IMR-90 (cell line): ENCODE measurements at places on chromosomes 11 and 22.

GRCh38 chr11:47373876-47374719, 4.2 kb downstream of the SPI1 start:
- peak; percentile 62 for DNase-seq

GRCh38 chr11:117160826-117161225, 16.7 kb downstream of the PAFAH1B2 start:
- no peak for DNase-seq

- DNase-seq, result peak; percentile 20
These were observed 56.5 kb downstream of the NAT10 start for GRCh38 chr11:34161812-34162492.

DNA sequence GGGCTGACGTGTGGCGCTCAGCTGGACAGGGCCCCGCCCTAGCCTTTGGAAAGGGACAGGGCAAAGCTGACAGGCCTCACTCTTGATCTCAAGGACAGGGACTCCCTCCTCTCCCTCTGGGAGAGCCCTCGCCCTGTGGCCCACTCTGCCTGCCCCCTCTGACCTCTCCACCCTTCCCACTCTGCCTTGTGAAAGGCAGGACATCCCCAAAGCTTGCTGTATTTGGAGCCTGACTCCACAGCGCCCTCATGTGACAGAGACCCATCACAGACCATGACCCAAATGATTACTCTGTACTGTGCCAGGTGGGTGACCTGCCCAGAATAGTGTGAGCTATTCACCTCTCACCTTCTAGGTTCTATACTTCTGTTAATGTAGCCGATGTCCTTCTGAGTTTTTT, 18.8 kb downstream of the P2RY2 start:
- DNase-seq, result peak; percentile 18

DNA sequence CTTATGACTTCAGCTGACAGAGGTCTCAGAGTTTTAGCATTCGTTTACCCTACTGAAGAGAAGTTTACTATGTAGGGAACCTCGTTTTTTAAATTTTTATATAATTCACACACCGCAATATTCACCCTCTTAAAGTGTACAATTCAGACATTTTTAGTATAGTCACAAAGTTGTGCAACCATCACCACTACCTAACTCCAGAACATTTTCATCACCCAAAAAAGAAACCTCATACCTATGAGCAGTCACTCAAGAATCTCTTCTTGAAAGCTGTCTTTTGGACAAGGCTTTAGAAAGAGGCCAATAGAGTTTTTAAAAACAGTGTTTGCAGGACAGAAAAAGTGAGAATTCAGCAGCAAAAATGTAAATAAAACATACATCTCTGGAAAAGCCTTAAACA, 39.5 kb upstream of the CLNS1A start:
- DNase-seq, result peak; percentile 35

DNA sequence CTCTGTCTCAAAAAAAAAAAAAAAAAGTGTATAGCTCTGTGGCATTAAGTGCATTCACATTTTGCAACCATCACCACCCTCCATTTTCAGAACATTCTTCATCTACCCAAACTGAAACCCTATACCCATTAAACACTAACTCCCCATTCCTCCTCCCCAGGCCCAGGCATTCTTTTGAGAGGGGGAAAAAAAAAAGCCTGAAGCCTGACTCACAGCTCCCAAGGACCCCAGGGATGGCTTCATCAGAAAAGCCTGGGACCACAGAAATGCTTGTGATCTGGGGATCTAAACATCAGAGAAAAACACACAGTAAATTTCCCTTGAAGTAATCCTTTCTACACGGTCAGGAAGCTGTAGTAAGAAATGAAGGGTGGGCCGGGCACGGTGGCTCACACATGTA, 10.7 kb upstream of the GTSE1 start:
- DNase-seq, result peak; percentile 39

GRCh38 chr22:17369439-17370025, at the start of gene CECR2:
Gene CECR2, plus strand, starts transcription at chr22:17369460. Its CDS starts 324 bp downstream, at chr22:17369784.
- no peak for DNase-seq

GRCh38 chr22:50305923-50306566, 1.4 kb downstream of the PLXNB2 start:
- peak; percentile 95 for DNase-seq

DNA sequence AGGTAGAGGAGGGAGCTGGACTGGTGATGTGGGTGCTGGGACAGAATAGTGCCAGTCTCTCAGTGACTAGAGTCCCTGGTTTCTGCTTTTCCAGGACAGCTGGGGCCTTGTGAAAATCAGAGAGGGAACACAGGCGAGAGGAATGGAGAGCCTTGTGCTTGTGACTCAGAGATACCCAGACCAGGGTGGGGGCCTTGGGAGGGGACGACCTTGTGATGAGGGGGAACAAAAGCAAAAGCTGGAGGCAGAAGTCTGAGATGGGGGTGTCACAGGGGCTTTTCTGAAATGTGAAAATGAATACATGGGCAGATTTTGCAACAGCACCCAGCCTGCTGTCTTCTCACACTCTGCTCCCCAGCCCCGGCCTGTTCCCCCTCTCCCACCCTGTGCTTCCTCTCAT, 3.4 kb upstream of the NR1H3 start:
- no peak for DNase-seq

DNA sequence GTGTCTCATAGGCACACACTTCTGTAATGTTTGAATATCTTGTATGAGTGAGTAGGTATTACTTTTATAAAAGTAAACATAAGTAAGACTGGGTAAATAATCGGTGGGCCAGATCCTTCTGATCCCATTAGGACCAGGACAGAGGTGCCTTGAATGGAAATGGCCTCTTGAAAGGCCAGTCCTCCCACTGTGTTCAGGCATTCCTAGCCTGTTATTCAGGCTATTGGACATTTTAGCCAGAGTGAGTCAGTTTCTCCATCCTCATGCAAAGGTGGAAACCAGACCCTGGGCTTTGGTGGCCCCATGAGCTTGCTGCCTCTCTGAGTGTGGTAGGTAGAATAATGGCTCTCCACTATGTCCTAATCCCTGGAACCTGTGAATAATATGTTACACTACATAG, 34.4 kb downstream of the C11orf96 start:
- DNase-seq, result no peak

- DNase-seq, result no peak
These were observed 21.2 kb upstream of the PSMA1 start for GRCh38 chr11:14541192-14541947.

GRCh38 chr11:102050927-102051575, 3.8 kb downstream of the CFAP300 start:
- no peak for DNase-seq

DNA sequence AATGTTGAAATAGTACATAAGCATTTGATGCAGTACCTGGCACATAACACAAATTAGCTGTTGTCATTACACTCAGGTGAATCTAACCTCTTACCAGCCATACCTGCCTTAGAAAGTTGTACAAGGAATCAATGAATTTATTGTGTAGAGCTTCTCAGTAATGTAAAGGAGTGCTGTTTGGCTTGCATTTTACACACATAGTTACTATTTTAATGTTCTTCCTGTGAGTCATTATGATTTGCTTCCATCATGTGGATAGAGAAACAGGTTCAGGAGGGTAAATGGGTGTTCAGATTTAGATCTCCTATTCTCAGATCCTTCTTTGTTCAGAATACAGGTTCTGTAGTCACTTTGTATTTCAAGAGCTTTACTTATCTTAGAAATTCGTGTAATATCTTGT, 27.6 kb upstream of the RCE1 start:
- peak; percentile 43 for DNase-seq

DNA sequence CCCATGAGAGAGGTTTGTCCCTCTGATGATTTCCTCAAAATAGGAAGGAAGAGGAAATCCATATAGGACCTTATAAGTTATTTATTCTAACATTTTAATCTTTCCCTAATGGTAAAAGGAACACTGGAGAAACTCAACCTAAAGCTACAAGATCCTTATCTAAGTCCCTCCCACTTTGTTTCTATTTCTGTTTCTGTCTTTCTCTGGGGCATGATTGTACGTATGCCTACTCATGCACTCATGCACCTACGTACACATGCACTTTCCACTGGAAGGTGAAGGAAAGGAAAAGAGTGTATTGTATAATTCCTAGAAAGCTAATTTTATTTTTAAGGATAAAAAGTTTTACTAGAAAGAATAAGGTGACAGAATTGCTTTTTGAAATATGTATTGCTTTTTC, 125.0 kb downstream of the RAB38 start:
- no peak for DNase-seq

- peak; percentile 35 for DNase-seq
These were observed 113.0 kb downstream of the ADAMTS15 start for GRCh38 chr11:130561441-130561881.

DNA sequence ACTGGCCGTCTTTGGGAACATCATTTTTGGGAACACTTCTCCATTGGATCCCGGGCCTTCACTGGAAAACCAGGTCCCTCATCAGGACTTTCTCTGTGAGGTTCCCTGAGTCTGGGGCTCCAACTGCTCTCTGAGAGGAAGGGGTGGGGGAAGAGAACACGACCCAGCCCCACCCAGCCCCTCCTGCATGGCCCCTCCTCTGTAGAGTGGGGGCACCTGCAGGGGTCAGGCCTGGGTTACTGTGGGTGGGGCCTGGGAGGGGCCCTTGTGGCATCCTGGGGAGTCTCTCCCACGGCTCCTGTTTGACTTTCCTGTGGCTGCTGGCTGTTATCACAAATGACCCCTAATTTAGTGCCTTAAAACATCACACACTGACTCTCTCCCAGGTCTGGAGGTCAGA, 36.3 kb downstream of the IGLL5 start:
- DNase-seq, result no peak

DNA sequence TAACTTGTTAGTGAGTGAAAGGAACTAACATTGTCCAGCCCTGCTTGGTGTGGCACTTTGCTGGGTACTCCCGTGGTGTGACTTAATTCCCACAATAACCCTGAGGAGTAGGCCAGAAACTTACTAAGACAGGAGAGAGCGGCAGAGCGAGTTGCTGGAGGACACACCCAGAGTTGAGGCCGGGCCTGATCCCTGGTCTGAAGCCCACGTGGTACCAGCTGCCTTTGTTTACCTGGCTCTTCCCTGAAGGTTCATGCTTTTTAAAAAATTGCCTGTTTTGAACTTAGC, 594 bp downstream of the MPST start:
- peak; percentile 47 for DNase-seq

DNA sequence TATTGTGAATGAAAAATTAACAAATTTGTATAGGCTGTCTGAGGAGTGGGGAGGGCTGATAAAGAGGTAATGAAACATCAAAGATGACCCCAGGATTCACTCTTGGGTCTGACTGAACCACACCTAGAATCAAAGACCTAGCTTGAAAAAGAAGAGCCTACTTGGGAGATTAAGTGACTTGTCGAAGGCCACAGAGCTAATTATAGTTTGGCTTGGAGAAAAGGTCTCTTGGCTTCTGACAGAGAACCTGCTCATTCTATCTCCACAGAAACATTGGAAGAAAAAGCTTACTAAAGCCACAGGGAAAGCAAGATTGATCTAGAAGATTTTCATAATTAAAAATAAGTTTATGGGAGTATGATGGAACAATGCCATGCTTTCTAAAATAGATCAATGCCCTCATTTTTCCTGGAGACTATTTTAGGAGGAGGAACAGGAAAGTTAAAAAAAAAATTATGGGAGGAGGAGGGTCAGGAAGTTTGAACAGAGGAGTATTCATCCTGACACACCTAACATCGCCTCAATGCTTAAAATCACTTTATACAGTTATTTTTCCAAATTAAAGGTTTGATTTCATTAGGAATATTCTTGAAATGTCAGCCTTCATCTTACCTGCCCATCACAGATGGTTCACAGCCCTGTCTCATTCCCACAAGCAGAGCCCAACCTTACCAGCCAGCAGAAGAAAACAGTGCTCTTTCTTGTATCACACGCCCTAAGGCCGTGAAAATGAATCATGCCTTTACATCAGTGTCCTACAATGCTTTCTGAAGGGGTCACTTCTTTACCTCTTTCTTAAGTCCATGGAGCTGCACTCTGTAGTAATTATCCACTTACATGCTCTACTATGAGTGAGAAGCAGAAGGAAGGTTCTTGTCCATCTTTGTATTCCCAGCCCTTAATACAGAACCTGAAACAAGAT, 231.1 kb upstream of the MPPED2 start:
- no peak for DNase-seq

DNA sequence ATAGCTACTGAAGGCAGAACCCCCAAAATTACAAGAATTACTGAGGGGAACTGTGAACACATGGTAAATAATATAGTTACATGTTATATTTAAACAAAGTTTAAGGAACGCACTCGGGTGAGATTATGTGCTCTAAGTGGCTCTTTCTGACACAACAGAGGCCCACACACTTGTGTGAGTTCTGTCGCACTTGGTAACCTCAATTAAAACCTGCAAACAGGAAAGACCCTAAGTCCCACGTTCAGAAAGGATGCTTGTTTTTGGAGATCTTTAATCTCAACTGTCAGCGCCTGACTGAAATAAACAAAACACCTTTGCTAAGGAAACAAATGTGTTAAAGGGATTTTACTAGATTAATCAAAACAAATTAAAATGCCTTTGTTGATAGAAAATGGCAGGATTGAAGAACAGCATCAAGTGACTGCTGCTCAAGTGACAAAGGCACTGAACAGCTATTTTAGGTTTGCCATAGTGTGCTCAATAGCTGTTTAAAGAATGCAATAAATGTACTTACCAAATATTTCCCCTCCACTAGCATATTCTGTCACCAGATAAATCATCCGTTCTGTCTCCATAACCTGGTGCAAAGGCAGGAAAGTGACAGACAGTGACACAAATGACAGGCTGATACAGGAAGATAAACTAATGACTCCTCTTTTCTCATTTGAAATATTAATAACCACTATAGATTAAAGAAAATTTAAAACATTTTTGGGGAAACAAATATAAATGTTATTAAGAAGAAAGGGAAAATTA, 116.3 kb upstream of the APOA1 start:
- no peak for DNase-seq

DNA sequence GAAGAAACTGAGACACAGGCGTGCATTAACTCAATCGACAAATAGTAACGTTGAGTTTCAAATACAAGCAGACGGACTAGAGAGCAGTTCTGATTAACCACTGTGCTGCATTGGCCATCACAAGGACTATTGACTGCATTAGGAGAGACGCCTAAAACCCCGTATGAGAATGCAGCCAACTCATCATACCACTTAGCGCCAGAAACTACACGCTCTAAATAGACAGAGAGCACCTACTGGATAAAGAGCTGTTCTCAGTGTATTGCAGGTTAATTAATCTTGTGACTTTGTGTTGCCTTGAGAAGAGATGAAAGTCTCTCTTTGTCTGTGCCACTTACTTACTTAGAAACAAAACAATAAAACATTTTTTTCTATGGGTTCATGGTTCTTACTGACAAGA, 484.0 kb downstream of the OPCML start:
- no peak for DNase-seq

DNA sequence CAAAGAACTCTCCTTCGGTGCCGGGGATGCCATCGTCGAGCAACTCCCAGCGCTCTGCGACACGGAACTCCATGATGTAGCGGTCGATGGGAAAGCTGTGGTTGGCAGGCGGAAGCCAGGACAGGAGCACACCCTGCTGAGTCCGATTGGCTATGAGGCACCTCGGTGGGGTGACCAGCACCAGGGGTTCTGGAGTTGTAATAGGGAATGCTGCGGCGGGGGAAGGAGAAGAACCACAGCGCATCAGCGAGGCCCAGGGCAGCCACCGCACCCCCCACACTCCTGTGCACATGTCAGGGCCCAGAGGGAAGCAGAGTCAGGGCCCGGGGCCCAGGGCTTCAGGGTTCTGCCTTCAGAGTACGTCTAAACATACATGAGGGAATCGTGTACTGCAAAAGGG, 31.0 kb downstream of the IGSF9B start:
- no peak for DNase-seq

- DNase-seq, result peak; percentile 27
These were observed 113.6 kb upstream of the CADM1 start for GRCh38 chr11:115617767-115618166.

GRCh38 chr22:46094676-46095075, 55.6 kb upstream of the PPARA start:
- DNase-seq, result no peak

- peak; percentile 80 for DNase-seq
These were observed 69.5 kb downstream of the ZNRF3 start for GRCh38 chr22:28952857-28953256.
